ENCODE measurements at places on chromosomes 7 and 10. TPM values are rescaled to one million over a fixed set of nuclear protein-coding genes. Genes with fewer than 3 reads are reported as not detected.

Gene SPDYE6
- polyA plus RNA-seq = 2.4 TPM

Gene ASB10
- not detected for polyA plus RNA-seq

Gene ASZ1
- polyA plus RNA-seq = not detected

Gene TDRD1
- 0.04 TPM for polyA plus RNA-seq

Gene PSD
- 12.2 TPM for polyA plus RNA-seq

Gene CEP55
- polyA plus RNA-seq = 13.0 TPM

Gene TMEM236
- 0.43 TPM for polyA plus RNA-seq

DNA sequence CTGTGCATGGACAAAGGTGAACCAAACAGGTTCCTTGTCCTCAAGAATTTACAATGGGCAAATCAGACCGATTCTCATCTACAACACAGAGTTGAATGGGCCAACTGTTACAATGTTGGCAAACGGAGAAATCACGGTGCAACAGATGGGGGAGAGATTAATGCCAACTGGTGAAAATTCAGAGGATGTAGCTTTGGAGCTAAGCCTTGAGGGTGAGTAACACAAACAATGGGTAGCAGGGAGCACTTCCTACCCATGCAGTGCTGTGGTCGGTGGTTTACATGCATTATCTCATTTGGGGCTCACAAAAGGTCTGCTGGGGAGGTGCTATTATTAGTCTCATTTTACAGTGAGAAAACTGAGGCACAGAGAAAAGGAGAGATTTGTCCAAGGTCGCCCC, 902 bp upstream of the NFE2L3 start:
- no peak for DNase-seq

DNA sequence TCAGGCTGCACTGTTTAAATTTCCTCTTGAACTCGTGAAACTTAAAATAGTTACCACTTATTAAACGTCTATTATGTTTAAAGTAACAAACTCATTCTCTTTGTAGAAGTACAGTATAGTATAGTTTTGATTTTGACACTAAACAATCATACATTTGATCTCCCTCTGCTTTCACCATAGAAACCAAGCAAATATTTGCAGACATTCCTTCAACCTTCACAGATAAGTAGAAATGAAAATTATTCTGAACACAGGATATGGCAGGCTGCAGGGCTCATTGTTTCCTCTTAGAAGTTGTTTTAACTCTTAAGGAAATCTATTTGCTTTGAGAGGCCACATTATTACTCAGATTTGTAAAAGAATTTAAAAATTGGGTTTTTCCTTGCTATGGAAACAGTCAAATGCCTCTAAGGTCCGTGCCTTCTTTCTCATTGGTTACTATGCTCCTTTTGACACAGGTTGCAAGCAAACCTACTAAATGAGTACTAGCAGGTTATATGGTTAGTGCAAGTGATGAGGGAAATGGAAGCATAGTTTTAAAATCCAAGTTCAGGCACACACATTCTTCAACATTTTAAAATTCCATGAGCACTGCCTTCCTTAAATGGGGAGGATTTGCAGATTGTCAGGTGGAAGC, 92.8 kb upstream of the FAM133B start:
- peak; percentile 23 for DNase-seq

DNA sequence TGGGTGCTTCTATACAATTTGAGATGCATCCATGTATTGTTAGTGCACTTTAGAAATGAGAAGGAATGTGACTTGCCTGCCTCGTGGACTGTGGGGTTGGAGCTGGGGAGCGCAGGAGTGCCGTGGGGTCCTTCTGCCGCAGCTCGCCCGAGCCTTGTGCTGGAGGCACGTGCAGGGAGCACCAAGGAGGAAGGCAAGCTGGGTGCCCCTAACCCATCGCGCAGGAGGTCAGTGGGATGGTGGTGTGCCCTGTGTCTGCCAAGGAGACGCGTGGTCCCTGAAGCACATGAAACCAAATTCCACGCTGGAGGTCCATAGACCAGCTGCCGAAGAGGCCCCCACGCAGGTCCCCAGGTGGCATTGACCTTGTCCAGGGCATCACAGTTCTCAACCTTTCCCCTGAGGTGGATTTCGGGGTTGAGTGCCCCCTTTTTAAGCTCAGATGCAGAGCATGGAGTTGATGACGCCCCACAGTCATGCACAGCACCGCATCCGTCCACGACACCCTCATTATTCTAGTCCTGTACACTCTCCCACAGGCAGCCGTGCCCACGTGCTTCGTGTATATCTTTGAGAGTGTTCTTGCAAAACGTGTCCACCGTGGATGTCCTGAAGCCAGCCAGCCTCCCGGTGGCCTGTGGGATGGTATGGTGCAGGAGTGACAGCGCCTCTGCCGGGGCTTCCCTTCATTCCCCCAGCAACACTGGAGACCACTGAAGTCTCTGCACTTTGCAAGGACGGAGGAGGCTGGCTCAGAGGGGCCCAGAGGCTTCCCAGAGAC, 35.5 kb downstream of the FKBP6 start:
- no peak for DNase-seq

DNA sequence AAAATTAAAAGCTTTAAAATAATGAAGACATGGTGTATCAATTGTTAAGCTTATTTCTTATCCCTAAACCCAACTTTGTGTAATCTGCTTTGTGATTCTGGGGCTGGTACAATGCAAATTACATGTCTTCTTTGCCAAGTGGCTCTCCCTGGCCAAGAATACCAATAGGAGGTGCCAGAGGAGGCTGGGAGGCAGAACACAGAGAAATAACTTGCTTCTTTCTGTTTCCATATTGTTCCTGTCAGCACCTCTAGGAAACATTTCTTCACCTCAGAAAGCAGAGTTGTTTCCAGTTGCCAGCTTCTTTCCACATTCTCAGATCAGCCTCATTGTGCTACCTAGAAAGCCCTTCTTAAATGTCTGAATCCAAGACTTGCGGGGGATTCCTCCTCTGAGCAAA, 174.4 kb downstream of the MDFIC start:
- DNase-seq = no peak

DNA sequence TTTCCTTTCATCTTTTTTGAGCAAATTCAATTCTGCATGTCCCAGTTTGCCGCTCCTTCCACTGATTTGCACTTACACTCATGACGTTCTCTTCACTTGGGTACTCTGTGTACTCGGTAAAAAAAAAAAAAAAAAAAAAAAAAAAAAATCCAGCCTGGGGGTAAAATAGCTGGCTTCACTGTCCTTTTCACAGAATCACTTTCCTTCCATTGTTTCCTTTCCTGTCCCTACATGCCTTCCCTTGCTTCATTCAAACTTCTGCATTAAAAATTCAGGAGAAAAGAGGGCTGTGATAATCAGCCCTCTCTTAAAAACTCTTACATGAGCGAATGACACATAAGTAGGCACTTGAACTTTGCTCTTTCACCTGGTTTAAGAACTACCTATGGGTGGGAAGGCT, 8.7 kb downstream of the ANKRD1 start:
- DNase-seq = no peak

- DNase-seq = peak; percentile 39
Measured at GRCh38 chr10:43304687-43305333, 37.9 kb upstream of the RASGEF1A start.

DNA sequence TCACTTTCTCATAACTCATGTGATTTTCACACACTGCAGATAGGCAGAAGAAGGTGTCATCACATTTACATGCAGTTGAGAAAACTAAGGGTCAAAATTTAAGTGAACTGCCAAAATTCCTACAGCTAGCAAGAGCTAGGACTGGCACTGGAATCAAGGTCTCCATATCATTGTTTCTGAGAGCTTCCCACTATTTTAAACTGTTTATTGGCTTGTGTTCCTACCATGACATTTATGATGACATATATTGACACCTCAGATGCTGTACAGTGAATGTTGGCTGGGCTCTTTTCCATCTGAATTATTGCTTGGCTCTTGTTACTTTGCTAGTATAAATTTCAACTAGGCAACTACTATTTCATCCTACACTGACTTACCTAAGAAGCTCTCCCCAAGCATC, 2.0 kb downstream of the THSD7A start:
- DNase-seq = no peak

- no peak for DNase-seq
Measured at GRCh38 chr10:90352288-90352687, 505.6 kb downstream of the HTR7 start.

DNA sequence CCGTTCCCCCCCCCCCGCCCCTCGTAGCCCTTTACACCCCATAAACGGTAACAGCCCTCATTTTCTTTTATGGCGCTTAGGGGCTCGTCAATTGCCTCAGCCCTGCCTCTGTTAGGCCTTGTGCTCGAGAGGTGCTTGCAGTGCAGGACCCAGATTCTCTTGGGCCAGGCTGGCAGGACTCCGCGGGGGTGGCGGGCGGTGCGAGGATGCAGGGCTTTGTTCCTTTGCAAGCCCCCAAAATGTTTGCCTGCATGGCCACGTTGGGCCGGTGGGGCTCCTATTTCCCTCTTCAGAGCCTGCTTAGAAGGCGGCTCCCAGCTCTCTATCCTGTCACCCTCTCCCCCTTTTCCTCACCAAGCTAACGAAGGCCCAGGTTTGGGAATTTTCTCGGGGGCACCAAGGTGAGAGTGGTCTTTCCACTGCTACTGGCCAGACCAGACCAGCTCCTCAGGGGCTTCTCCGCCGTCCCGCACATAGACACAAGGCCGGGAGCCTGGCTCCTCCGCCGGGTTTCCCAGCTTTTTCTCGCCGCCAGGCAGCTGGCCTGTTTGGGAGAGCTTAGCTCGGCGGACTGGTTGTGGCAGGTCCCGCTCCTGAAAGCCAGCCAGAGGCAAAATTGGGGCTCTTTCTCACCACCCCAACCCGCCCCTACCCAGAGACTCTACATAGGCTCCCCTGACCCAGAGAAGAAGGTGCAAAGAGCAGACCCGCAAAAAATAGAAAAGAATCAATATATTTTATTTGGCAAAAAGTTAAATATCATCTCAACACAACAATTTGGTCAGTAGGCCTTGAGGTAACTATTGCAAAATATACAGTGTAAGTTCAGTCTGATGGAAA, 3.4 kb downstream of the HOXA9 start:
- DNase-seq = no peak

DNA sequence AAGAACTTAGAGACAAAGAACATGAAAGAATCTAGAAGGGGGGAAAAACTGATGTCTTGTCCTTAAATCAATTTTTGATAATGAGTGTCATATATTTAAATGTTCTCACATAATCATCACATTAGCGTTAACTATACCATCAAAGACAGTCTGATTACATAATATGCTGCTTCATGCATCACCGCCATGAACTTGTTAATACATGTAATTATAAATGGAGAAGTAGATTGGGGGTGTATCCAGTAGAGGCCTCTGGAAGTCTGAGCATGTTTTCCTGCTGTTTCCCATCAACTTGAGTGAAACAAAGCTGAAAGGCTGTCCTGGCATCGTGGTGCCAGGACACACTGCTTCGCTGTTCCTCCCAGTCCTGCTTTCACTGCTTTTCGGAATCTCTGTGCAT, 48.2 kb downstream of the PRLHR start:
- no peak for DNase-seq

DNA sequence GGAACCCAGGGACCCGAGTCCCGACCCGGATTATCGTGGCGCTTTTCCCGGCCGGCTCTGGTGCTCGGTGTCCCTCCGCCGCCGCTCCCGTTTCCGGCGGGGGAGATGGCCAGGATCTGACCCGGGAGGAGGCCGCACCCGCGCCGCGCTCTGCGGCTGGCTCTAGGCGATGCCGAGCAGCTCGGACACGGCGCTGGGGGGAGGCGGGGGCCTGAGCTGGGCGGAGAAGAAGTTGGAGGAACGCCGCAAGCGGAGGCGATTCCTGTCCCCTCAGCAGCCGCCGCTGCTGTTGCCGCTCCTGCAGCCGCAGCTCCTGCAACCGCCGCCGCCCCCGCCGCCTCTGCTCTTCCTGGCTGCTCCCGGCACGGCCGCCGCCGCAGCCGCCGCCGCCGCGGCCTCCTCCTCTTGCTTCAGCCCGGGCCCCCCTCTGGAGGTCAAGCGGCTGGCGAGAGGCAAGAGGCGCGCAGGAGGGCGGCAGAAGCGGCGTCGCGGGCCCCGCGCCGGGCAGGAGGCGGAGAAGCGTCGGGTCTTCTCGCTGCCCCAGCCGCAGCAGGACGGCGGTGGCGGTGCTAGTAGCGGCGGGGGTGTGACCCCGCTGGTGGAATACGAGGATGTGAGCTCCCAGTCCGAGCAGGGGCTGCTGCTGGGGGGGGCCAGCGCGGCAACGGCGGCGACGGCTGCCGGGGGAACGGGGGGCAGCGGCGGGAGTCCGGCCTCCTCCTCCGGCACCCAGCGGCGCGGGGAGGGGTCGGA, 593 bp downstream of the CDK13 start:
- no peak for DNase-seq

DNA sequence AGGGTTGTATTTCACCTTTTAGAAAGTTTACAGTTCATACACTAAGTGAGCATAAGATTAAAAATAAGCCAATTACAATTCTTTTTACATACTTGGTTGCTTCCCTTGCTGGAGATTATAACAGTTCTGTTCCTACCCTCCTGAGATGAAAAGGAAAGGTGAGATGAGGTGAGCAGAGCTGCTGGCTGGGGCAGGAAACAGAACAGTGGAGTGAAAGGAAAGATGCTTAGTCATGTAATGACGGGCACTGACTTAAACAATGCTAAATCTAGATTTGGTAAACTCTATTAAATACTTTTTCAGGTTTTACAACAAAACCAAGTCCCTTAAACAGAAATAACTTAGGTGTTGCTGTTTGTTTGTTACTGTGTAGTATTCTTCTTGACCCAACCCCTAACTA, 19.9 kb upstream of the ZEB1 start:
- no peak for DNase-seq

DNA sequence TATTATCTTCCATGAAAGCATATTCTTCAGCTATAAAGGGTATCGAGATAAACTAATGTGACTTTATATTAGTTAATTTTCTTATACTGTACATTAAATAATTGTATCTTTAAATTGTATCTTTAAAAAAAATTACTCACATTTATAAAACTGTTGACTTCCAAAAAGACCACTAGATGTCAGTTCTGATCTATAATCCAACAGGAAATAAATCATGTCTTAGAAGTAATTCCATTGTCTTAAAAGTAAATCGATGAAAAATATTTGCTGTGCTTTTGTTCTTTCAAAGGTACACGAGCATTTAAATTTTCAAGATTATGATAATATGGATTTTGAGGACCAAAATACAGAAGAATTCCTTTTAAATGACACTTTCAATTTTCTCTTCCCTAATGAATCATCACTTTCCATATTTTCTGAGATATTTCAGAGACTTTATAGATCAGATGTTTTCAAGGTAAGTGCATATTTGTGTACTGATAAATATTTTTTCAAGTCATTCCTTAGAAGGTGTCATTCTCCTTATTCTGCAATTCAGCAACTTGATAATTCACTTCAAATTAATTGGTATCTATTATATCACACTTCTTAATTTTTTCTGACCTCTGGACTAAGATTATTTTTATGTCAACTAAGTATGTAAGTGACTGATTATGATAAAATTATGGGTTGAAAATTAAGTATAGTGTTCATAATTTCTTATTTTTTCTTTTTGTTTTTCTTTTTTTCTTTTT, 138.5 kb downstream of the CPED1 start:
- no peak for DNase-seq

GRCh38 chr7:91463330-91463729, 199.1 kb downstream of the FZD1 start:
- no peak for DNase-seq

- DNase-seq = peak; percentile 60
Measured at GRCh38 chr7:86939197-86939814, 120.1 kb downstream of the ELAPOR2 start.

All from renal pelvis (tissue), 12 donors.